Articular chondrocyte of knee joint (primary cell): ENCODE measurements at places on chromosomes 2 and 18. TPM values are rescaled to one million over a fixed set of nuclear protein-coding genes. Genes with fewer than 3 reads are reported as not detected.

Gene IL1RL2
- 3.3 and 3.7 TPM in 2 replicates for total RNA-seq

Gene MORN2
- 26.3 and 30.2 TPM in 2 replicates for total RNA-seq

Gene LOXHD1
- not detected in 2 replicates for total RNA-seq

Gene ZNF385B
- total RNA-seq: 13.5 and 19.7 TPM in 2 replicates

Gene HAAO
- total RNA-seq: 4.1 and 7.1 TPM in 2 replicates

Gene GAREM1
- total RNA-seq: 3.0 and 5.1 TPM in 2 replicates

Gene ATP6V1B1
- 0.39 TPM in 1 of 2 replicates, not detected in the other for total RNA-seq

Gene MPHOSPH10
- 20.5 and 20.9 TPM in 2 replicates for total RNA-seq

Gene NAT8
- not detected in 2 replicates for total RNA-seq

Gene CDH2
- 0.52 and 0.65 TPM in 2 replicates for total RNA-seq
